ENCODE measurements at places on chromosomes 5 and 9. TPM values are rescaled to one million over a fixed set of nuclear protein-coding genes. Genes with fewer than 3 reads are reported as not detected.

GRCh38 chr9:3509926-3510325, 15.9 kb downstream of the RFX3 start:
- no peak for DNase-seq

DNA sequence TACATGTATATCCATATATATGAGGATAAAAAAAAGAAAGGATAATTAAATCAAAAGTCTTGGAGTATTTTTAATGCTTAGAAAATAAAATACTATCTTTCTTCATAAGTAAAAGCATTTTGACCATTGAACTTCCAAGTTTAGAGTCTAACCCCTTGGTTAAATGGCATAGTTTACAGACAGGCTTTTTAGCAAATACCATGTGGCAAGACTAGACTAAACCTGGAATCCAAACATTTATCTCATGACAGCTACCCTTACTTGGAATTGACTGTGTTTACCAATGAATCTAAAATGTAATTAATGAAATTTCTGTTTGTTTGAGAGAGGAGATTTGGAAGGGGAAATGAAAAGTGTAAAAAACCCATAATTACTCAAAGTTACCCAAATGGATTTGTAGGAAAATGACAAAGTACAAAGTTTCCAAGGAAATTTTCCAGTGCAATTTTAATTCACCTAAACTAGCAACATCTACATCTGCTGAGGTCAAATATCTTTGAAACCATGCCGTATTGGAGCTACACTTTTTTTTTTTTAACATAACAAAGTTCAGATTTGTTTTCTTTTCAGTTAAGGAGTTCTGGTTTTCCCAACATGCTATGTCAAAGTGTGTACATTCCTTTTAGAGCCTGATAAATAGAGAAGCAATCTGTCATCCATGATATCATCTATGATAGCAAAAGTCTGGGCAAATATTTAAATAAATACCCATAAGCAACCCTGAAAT, 272.1 kb upstream of the DAB2 start:
- DNase-seq, result no peak

DNA sequence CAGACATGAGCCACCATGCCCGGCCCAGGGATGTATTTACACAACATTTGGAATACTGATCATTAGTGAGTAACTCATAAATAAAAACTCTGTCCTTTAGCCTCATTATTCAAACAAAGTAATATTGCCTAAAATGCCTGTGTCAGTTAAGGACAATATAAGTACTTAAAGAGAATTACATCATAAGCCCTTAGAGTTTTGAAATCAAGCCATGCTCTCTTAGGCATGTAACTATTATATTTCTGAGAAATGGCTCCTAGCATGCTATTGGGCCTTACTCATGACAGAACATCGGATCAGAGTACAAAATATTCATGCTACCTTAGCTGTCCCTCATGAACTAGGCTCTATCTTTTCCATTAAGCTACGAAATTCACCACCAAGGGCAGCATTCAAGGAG, 309.3 kb downstream of the CHSY3 start:
- DNase-seq, result no peak

DNA sequence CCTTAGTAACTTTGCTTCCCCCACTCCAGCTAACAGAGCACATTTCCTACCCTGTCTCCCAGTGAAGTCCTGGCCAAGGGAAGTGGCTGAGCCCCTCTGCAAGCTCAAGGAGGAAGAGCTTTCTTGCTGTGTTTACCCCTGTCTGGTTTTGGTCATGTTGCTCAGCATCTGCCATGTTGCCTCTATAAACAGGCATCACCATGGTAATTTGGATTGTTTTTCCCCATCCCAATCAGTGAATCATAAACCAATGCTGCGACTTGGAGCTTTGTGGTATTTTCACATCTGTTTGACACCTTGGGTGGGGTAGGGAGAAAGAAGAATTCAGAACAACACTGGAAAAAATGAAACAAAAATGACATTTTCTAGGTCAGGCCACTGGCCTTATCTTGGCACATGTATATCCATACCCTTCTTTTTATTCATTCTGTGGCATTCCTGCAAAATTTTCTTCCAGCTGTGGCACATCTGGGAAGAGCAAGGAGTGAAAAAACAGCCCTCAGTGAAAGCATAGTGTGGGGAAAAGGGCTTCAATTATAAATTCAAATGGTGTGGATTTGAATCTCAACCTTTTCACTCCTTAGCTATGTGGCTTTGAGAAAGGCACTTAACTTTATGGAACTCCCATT, 42.5 kb downstream of the SLIT3 start:
- DNase-seq, result no peak

Gene ABLIM3
- 7.2 TPM for polyA plus RNA-seq

Measured in large intestine (tissue), 12 donors.